OCI-LY7 (cell line): ENCODE measurements at places on chromosomes 1 and 21.

DNA sequence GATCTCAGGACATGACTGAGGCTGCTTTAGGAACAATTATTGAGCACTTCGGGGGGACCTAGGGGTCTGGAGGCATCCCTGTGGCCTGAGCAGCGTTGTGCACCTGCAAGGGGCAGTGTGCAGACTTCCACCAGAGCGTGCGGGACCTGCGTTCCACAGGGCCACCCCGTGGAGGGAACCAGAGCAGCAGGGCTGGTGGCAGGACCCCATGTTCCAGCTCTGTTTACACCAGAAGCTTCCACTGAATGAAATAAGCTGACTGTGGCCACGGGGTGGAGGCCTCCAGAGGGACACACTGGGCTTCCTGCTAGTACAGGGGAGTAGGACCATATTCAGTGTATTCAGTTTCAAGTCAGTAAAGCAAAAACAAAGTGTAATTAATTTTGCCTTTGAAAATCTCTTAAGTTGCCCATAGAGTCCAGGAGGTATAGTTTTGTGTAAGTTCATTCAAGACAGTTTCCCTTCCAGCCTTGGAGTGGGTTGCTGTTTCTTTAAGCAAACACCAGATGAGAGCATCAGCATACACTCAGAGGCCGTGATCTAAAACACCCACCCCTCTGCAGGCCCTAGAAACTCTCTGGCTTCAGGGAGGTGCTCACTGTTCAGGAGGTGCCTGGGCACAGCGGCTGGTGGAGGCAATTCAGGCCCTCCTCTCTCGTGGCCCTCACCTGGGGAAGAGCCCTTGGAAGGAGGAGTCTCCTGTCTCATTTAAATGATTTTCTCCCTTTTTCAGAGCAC lies 16.6 kb downstream of the SLC1A7 start:
- DNase-seq: no peak

DNA sequence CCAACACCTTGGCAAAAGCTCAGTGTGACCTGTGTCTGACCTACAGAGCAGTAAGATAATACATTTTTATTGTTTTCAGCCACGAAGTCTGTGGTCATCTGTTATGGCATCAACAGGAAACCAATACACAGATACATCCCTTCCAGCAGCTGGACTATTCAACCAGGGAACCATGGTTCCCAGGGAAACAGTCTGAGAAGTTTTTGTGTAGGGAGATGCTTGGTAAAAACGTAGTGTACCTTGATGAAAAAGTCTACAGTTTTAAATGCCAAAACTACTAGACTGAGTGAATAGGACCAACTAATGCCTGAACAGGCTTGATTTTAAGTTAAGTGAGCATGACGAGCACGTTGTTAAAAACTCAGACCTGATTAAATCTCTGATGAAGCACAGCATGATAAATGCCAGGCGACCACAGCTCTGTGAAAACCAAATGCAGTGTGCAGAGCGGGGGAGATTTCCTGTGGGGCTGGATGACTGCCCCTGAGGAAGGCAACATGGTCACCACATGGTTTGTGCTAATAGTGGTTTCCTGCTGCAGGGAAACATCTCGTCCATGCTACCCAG lies 228.9 kb downstream of the TNR start:
- DNase-seq: no peak

- no peak for DNase-seq
Observed at GRCh38 chr1:5646486-5647149, 345.6 kb downstream of the NPHP4 start.

GRCh38 chr1:211874521-211875347 lies 44.2 kb upstream of the LPGAT1 start:
- DNase-seq: no peak

DNA sequence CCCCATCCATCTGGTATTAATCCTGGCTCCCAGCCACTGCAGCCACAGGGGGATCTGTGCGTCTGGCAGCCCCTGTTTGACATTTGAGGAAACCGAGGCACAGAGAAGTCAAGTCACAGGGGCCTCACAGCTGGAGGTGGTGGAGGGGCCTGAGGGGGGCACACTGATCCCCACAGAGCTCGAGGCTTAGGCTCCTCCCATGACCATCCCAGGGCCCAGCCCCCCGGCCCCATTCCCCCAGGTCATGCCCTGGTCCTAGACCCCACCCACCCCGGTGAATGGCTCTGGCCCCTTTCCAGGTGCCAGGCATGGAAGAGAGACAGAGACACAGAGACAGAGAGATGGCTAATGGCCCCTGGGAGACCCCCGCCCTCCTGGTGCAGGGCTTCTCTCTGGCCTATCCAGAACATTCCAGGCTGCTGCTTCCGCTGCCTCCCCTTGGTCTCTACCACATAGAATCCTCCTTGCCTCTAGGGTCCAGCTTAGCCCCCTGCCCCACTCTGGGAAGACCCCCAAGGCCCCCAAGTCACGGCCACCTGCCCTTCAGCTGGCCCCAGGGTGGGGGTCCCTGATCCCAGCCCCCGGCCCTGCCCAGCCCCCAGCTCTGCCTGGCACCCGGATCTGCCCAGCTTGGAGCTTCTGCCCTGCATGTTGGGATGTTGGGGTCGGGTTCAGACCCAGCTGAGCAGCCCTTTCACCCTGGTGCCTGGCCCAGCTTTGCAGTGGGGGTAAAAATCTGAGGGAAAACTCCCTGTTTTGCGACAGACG lies 29.2 kb upstream of the LRRC3 start:
- DNase-seq: no peak

DNA sequence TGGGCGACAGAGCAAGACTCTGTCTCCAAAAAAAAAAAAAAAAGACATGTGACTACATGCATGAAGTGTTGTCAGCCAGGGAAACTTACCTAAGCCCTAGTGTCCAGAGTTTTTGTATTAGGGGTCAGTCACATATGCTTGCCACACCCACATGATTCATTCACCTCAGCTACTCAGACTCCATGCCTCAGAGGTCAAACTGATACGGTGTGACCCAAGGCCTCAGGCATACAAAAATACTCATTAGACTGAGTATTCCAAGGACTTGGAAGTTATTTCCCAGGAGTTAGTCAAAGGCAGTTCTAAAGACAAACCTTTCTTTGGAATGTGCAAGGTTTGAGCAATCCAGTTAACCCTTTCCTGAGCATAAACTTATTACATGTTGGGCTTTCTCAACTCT lies 6.3 kb upstream of the TRIM33 start:
- no peak for DNase-seq

DNA sequence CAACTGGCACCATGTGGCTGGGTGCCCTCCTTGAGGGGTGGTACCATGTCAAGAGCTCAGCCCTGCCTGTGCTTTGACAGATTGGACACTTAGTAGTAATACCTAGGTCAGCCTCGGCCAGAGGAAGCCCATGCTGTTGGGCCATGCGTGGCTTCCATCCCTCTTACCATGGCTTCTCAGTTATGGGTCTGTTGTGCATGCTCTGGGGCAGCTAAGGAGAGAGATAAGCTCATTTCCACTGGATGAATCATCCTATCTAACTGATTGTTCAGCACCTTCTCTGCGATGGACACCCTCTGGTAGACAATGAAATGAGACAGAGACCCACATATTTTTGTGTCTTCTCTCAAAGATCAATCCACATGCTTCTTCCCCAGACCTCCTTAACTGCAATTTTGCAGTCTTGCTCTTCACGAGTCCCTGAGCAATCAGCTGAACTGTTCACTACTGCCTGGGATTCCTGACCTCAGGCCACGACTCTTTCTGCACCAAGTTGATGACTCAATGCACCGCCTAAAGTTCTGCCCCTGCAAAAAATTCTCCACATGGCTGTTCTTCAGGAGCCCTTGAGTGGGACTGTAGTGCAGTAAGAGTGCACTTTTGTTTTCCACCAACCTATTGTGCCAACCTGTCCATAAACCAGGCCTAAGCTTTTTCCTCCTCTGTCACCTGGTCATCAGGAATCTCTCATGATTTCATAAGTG lies 6.9 kb upstream of the TRIM62 start:
- DNase-seq: no peak

GRCh38 chr1:115479055-115479482 lies 141.0 kb upstream of the NGF start:
- DNase-seq: no peak

DNA sequence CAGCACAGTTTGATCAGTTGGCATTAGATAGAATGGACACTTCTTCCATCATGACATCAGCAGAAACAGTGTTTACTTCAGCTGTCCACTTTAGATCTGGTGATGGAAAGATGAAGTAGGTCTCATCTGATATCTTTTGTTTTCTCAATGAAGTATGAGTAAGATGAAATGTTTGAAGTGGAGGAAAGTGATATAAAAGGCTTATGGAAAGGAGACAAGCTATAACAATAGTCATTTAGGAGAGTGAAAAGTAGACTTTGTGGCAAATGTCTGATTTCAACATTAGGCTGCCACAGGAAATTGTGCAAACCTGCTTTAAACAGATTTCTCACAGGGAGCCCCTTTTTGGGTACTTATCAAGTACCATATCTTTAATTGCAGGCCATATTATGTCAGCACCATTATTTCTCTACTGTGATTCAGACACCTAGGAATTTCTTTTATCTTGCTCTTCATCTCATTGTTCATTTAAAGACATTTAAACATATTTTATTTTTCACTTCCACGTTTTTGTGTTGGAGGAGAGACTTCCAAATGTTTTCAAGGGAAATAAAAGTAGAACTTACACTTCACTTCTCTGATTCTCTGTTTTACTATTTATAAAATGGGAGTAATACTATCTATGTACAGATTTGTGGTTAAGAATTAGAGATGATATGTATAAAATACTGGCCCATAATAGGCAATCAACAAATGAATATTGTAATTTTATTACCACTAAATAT lies 18.1 kb downstream of the PDC start:
- DNase-seq: no peak

- DNase-seq: no peak
Observed at GRCh38 chr1:51289676-51290488, 40.5 kb downstream of the TTC39A start.

DNA sequence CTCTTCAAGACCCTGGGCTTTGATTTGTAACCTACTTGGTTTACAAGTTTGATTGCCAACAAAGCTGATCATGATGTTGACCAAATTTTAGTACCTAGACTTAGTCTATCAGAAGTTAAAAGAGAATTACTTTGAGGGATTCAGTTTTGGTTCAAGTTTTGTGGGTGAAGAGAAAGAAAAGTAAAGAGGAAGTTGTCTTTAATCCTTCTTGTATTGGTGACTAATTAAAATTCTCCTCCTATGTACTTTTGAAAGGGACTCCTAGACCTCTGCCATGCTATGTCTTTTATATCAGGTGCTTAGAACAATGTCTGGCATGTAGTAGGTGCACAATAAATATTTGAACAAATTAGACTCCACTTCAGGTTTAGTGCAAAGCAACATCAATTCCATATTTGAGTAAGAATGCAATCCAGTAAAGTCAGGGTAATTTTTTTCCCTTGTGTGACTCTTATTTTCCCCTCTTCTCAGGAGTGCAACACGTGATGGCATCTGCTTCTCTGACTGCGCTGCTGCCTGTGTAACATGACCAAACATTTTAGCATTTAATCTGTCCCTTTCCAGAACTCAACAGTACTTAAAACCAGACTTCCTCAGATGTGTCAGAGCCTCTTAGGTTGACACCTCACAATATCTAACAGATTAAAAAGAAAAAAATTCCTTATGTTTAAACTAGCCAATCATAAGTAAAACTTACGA lies 41.1 kb upstream of the KCNQ4 start:
- DNase-seq: no peak

- peak; percentile 43 for DNase-seq
Observed at GRCh38 chr1:201025571-201026002, 2.1 kb upstream of the KIF21B start.

- no peak for DNase-seq
Observed at GRCh38 chr1:234649432-234650081, 39.6 kb upstream of the IRF2BP2 start.

- no peak for DNase-seq
Observed at GRCh38 chr1:223233019-223233409, 90.0 kb upstream of the TLR5 start.

- no peak for DNase-seq
Observed at GRCh38 chr1:114043054-114043453, 63.8 kb downstream of the OLFML3 start.

DNA sequence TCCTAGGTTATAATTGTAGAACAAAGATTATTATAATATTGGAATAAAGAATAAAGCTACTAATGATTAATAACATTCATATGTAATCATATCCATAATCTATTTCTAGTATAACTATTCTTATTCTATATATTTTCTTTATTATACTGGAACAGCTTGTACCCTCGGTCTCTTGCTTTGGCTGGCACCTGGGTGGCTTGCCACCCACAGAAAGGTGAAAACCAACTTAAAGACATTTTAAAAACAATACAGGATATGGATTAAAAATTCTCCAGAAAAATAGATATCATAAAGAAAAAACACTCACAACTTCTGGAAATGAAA lies 80.0 kb upstream of the PRRC2C start:
- DNase-seq: no peak

DNA sequence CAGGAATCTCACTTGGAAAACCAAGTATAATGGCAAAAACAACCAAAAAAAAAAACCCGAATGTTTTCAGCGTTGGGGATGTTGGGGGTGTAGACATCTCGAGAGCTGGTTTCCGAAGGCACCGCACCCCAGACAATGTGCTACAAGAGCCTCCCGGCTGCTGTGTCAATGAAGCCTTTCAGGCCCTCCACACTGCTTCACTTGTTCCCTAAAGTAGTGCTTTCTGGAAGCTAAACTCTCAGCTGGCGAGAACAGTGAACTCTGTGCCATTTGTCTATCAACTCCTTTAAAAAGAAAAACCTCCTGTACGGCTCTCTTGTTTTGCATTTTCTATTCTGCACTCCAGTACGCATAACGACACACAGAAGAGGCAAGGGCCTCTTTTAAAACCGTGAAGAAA lies 32.5 kb downstream of the PLEKHO1 start:
- no peak for DNase-seq

DNA sequence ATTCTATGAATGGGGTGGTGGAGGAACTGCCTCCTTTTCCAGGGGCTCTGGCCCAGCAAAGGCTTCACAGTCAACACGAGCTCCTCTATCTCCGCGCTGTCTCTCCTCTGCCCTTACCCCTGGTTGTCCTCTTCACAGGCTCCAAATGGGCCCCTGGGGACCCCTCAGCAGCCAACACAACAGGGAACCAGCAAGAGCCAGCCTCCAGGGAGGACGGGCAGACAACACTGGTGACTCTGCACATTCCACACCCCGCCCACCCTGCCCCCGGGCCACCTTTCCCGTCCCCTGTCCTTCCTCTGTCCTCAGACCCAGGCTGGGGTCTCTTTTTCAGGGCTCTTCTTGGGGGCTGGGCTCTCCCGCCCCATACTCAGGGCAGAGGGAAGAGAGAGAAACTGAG lies 17.5 kb upstream of the ETV3 start:
- no peak for DNase-seq

- no peak for DNase-seq
Observed at GRCh38 chr21:17479606-17480005, 33.2 kb upstream of the CXADR start.

DNA sequence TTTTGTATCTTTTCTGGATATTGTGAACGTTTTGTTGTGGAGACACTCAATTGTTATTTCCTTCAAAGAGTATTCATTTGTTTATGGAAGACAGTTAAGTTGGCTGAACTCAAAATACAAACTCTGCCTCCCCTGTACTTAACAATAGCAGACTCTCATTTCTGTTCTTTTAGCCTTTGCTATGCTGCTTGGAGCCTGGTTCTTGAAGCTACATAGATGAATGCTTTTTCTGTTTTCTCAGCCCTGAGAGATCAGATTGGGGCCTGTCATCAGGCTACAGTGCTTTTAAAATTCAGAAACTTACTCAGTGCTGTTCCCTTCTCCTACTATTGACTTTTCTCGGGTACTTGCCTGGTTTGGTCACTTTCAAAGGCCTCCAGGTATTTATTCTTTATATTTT lies 215.7 kb upstream of the LYPLAL1 start:
- DNase-seq: no peak

GRCh38 chr1:61192663-61193330 lies 110.4 kb downstream of the NFIA start:
- DNase-seq: no peak
